Suprapubic skin (tissue), 4 donors: ENCODE measurements at places on chromosomes 4 and X. TPM values are rescaled to one million over a fixed set of nuclear protein-coding genes. Genes with fewer than 3 reads are reported as not detected.

The GLOD5 gene
- not detected for total RNA-seq

The KDR gene
- total RNA-seq, result 5.4 TPM

The NDST3 gene
- total RNA-seq, result not detected

The VCX gene
- not detected for total RNA-seq

GRCh38 chrX:68995386-68995779 is 166.6 kb downstream of the EFNB1 start:
- no peaks in the 10 kb centered on the region for H3K27me3 ChIP-seq
- H3K4me1 ChIP-seq, result peaks cover 36% of the 10 kb centered on the region
- no peak overlapping the region for H3K27ac ChIP-seq
- no peaks in the 10 kb centered on the region for H3K36me3 ChIP-seq
- peak; percentile 27 for DNase-seq

- H3K4me3 ChIP-seq, result no peak overlapping the region
- H3K4me1 ChIP-seq, result no peaks in the 10 kb centered on the region
- H3K27ac ChIP-seq, result no peak overlapping the region
Observed at GRCh38 chr4:12050357-12050756, 621.7 kb upstream of the HS3ST1 start.

DNA sequence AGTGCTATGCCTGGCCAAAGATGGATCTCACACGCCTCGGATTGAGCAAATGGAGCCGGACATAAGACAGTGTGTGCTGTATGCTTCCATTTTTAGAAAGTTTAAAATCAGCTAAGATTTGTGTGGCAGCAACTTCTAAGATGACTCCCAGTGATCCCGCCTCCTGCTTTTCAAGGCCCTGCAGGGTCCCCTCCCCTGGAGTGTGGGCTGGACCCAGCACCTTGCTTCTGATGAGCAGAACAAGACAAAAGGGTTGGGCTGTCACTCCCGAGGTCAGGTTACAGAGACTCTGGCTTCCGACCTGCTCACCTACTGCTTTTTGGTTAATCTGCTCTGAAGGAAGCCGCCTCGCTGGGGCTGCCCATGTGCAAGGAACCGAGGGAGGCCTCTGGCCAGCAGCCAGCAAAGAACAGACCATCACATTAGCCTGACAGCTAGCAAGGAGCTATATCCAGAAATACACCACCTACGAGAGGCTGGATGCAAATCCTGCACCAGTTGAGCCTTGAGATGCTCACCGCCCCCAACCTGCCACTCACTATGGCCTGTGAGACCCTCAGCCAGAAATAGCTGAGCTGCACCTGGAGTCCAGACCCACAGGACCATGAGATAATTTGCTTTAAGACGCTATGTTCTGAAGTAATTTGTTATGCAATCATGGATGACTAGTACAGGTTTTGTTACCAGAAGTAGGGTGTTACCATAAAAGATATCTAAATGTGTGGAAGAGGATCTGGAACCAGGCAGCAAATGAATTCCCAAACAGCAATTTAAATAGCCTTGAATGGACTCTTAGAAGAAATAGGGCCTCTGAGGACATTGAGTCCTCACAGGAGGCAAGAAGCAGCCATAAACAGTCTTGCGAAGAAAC is 47.6 kb downstream of the CRMP1 start:
- no peak overlapping the region for H3K4me3 ChIP-seq
- no peak for DNase-seq
- peaks cover 3% of the 10 kb centered on the region for H3K36me3 ChIP-seq
- H3K27ac ChIP-seq, result no peak overlapping the region
- H3K27me3 ChIP-seq, result peaks cover 6% of the 10 kb centered on the region

- no peaks in the 10 kb centered on the region for H3K36me3 ChIP-seq
- no peaks in the 10 kb centered on the region for H3K27me3 ChIP-seq
- no peak overlapping the region for H3K4me3 ChIP-seq
- H3K27ac ChIP-seq, result no peak overlapping the region
- DNase-seq, result no peak
Observed at GRCh38 chrX:127259742-127260141, 440.2 kb downstream of the PRR32 start.

DNA sequence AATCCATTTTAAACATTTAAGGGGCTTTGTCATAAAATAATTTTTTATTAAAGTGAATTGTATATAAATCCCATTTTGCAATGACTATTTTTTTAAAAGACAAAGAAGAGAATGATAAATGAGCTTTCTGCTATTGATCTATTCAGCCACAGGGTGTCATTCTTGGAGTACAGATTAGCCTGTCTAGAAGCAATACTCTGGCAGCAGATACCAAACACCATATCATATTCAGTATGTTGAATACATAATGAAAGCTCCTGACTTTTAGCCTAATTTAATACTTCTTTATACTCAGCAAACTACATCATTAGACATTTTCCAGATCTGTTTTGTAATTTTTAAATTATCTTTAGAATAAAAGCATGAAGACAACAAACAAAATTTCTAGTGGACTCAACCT is 496.3 kb downstream of the PDGFC start:
- H3K4me3 ChIP-seq, result no peak overlapping the region
- H3K4me1 ChIP-seq, result no peaks in the 10 kb centered on the region
- no peak overlapping the region for H3K27ac ChIP-seq

GRCh38 chr4:140368686-140369085 is 4.8 kb upstream of the SCOC start:
- H3K4me1 ChIP-seq, result peaks cover 4% of the 10 kb centered on the region
- no peaks in the 10 kb centered on the region for H3K27me3 ChIP-seq
- DNase-seq, result no peak
- no peaks in the 10 kb centered on the region for H3K36me3 ChIP-seq

GRCh38 chr4:165101641-165102040 is 11.0 kb downstream of the TMEM192 start:
- H3K4me1 ChIP-seq, result no peaks in the 10 kb centered on the region
- DNase-seq, result no peak
- H3K27me3 ChIP-seq, result no peaks in the 10 kb centered on the region
- H3K27ac ChIP-seq, result no peak overlapping the region
- H3K4me3 ChIP-seq, result no peak overlapping the region
- H3K36me3 ChIP-seq, result peaks cover 34% of the 10 kb centered on the region

GRCh38 chr4:5700459-5700858 is 7.9 kb downstream of the EVC2 start:
- no peak overlapping the region for H3K27ac ChIP-seq
- no peak for DNase-seq
- H3K36me3 ChIP-seq, result peaks cover 14% of the 10 kb centered on the region
- H3K27me3 ChIP-seq, result no peaks in the 10 kb centered on the region
- H3K4me3 ChIP-seq, result no peak overlapping the region
- H3K4me1 ChIP-seq, result peaks cover 6% of the 10 kb centered on the region

GRCh38 chr4:80202741-80203553 is 5.6 kb downstream of the PRDM8 start:
- peak overlapping the region; percentile 83 for H3K4me3 ChIP-seq
- peaks cover 21% of the 10 kb centered on the region for H3K4me1 ChIP-seq
- peaks cover 54% of the 10 kb centered on the region for H3K27me3 ChIP-seq
- peak overlapping the region; percentile 75 for H3K27ac ChIP-seq
- H3K36me3 ChIP-seq, result no peaks in the 10 kb centered on the region

- H3K4me1 ChIP-seq, result peaks cover 8% of the 10 kb centered on the region
- no peaks in the 10 kb centered on the region for H3K36me3 ChIP-seq
- H3K4me3 ChIP-seq, result no peak overlapping the region
- no peak for DNase-seq
Observed at GRCh38 chr4:152112887-152113286, 352.1 kb upstream of the GATB start.
